ENCODE measurements at places on chromosomes 11 and 22.
A peak's percentile ranks its signal among the peaks of the same experiment; 100 is the strongest.

- no peak for DNase-seq
Observed at GRCh38 chr11:76935042-76935441, 74.3 kb downstream of the ACER3 start.

- DNase-seq, result no peak
Observed at GRCh38 chr11:46655631-46656030, 38.3 kb downstream of the ATG13 start.

GRCh38 chr11:119144825-119145486 lies 3.9 kb upstream of the ABCG4 start:
- DNase-seq, result no peak

- no peak for DNase-seq
Observed at GRCh38 chr22:37896939-37897338, 9.2 kb upstream of the MICALL1 start.

- DNase-seq, result no peak
Observed at GRCh38 chr11:44611088-44611487, 45.6 kb downstream of the CD82 start.

DNA sequence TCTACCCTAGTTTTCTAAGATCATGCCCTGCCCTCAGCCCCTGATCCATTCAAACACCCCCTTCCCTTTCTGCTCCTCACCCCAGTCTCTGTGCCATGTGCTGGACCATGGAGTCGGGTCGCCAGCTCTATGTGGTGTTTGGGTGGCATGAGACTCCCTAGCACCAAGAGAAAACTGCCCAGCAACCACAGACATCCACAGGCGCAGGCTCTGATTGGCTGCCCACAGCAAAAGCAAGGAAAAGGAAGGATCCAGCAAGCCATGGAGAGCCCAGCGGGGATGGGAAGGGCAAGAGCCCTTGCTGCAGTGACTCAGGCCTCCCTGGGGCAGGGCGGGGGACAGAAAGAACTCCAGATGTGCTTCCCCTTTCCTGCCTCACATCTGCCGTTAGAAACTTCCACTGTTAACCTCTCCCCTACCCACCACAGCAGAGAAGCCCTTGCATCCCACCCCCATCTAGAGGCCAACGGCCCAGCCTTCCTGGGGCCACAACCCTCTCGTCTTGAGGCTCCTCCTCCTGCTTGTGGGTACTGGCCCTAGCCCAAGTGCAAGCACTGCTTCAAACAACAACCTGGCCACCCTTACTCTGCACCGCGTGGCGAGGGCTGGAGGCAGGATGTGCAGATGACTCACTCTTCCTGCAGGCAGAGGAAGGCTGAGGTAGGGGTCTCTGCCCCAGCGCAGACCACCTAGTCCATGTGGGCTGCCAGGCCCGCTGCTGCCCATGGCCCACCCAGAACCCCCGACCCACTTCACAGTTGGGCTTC lies 9.7 kb upstream of the AHNAK start:
- DNase-seq, result peak; percentile 90

GRCh38 chr11:77171885-77172665 lies 44.0 kb downstream of the MYO7A start:
- no peak for DNase-seq

GRCh38 chr11:118914178-118914918 lies 11.4 kb downstream of the BCL9L start:
- DNase-seq, result peak; percentile 87
